ENCODE measurements at places on chromosomes 11 and 22.

DNA sequence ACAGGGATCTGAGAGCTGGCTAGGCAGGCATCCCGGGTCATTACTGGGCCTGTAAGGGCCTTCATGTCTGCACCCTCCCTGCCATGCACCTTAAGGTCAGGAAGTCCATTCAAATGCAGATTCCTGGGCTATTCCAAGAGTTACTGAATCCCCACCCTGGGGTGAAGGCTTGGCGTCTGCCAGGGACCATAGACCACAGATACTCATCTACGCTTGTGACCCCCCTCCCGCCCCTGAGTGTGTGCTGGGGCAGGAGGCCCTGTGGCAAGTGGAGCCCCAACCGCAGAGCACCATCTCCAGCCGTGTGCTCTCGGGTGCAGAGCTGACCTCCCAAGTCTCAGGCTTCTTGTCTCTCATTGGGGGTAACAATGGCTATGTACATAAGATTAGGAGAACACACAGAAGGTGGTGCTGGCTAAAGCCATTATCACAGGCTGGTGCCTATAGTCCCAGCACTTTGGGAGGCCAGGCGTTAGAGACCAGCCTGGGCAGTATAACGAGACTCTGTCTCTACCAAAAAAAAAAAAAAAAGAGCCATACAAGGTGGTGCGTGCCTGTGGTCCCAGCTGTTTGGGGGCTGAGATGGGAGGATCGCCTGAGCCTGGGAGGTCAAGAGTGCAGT, 19.1 kb upstream of the KCNQ1OT1 start:
- no peak for DNase-seq

DNA sequence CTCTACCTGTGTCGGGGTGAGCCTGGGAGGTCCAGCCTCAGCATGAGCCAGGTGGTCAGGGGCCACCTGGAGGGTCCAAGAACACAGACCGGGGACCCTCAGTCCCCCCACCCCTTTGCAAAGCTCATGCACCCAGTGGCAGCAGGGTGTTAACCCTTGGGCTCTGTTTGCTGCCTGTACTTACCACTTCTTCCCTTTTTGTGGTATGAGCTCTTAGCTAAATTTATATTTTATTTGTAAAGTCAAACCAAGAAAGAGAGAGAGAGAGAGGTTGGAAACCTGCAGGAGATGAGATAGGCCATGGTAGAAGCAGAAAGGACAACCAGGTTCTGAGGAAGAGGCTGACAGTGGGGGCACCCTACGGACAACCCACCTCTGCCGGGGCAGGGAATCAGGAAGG, 29.9 kb downstream of the IL10RA start:
- no peak for DNase-seq

- DNase-seq = no peak
These were observed 88.6 kb downstream of the TEAD1 start for GRCh38 chr11:12762696-12763324.

DNA sequence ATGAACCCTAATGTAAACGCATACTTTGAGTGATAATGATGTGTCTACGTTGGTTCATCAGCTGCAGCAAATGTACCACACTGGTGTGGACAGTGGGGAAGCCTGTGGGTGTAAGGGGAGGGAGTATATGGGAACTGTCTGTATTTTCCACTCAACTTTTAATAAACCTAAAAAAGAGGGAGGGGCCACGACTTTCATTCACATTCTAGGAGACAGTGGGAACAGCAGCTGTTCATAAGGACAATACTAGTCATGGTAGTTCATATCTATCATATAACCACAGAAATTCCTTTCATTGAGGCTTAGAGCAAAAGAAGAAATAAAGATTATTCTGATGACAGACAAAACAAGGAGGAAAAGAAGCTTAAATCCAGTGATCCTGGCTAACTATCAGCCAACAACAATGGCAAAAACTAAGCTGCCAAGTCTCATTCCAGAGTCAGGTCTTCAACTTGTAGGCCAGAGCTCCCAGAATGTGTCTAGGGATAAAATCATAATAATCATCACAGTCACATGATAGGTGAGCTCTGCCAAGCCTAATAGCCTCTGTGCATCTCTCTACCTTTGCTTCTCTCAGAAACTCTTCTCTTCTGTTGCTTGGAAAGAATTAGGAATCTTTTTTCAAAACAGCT, 59.4 kb upstream of the CHRM4 start:
- DNase-seq = peak; percentile 37

DNA sequence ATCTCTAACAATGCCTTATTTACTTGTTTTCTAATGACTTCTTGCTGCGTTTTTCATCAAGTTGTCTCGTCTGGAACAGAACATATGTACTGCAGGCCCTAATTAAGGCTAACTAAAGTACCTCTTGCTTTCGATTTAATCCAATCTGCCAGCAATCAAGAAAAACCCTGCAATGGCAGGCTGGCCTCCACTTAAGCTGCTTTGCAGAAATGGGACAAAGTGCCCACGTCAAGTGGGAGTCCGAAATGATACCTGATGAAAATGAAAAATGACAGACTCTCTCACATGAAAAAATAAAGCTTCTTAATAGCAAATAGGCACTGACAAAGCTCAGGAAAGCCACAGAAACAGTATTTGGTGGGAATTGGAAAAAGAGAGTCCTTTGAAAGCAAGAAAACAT, 1454.7 kb downstream of the FAM181B start:
- no peak for DNase-seq

DNA sequence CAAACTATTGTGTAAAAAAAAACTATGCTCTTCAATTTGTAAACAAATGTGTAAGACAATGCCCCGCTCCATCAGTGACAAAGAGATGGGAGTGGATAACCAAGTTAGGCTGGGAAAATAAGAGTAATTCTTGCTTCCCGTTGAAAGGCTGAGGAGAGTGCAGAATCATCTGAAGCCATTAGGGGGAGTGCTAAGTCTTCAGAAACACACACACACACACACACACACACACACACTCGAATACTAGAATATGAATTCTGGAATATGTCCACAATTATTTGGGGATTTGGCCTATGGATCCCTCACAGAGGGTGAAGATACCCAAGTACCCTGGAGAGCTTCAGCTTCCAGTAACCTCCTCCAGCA, 27.8 kb upstream of the ROBO3 start:
- peak; percentile 77 for DNase-seq

GRCh38 chr11:845872-846495, 3.3 kb downstream of the TSPAN4 start:
- no peak for DNase-seq

DNA sequence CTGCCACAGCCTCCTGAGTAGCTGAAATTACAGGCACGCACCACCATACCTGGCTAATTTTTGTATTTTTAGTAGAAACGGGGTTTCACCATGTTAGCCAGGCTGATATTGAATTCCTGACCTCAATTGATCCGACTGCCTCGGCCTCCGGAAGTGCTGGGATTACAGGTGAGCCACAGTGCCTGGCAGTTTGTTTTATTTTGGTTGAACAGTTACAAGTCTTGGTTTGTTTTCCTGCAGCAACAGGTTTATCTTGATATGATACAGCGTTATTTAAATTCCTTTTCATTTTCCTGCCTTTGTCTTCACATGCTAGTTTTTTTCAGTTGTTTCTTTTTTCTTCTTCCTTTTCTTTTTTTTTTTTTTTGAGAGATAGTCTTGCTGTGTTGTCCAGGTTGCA, 4.0 kb upstream of the SLC3A2 start:
- DNase-seq = no peak

DNA sequence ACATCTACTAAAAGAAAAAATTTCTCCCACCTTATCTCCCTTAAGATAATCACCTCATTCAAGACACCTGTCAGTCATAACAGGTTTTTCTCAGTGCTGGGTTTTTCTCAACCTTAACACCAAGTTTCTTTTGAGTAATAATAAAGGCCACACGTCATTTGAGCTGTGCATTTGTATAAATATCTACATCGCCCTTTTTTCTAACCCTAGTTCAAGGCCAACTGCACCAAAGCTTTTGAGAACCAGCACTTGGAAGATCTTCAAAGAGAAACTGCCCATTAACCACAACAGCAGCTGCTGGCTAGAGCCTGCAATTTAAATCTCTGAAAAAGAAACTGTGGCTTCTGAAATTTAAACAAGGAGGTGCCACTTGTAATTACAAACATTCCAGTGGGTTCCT, 6.9 kb downstream of the CADM1 start:
- DNase-seq = no peak

Data from GM03348 (cell line).